DMS79 treated with DMSO at 0.1 percent for 48 hours (cell line): ENCODE measurements at places on chromosomes 3 and 15.

DNA sequence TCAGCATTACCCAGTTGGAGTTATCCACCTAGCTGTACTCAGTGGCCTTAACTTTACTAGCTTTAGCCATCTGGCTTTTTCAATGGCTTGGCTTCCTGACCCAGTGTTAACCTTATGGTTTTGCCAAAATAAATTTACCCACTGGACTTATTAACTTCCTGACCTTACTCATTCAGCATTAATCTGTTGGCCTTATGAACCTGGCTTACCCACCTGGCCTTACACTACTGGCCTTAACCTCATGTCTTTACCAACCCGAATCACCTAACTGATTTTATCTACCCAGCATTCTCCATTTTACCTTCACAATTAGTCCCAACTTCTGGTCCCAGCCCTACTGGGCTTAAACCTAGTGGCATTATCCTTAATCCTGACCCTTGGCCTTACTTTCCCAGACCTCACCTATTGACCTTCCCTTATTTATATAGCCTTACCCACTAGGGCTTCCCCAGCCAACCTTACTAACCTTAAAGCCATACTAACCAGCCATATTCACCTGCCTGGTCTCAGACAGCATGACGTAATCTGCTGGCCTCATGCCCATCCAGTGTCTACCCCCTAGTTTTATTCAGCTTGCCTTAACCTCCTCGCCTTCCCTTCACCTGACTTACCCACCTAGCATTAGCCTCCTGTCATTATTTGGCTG is 100.0 kb downstream of the IL12A start:
- DNase-seq = no peak

DNA sequence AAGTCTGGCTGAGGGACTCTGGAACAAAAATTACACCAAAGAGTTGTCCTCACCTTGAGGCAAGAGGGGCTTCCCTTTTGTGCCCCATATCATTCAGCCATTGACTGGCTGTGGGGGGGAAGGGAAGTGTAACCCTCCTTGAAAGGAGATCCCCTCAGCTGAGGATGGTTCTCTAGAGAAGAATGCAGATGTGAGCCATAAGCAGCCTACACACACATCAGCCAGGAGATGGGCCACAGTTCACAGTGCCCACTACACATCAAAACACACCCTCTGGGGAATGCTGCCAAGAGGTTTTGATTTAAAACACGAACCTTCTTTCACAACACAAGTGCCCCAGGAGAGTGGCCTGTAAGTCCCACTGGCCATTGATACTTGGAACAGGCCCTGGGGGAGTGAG is 231.2 kb upstream of the CTDSPL start:
- DNase-seq = no peak

- no peak for DNase-seq
Observed at GRCh38 chr15:70257573-70258248, 160.0 kb upstream of the TLE3 start.

DNA sequence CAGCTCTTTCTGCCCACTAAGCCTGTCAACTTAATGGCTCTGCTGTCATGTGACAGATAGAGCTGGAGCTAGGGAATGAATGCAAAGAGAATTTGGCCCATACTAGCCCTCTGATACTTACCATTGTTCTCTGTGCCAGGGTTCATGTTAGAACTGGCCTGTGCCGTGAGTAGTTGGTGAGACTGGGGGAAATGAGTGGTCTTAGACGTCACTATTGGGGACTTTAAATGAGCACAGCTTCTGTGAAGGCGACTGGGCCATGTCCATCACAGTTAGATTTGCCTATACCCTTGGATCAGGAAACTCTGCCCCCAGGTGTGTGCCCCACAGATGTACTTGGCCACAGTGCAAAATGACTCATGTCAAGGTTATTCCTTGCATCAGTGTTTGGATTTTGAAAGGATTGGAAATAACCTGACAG is 124.9 kb downstream of the PTPRG start:
- DNase-seq = peak; percentile 13

- no peak for DNase-seq
Observed at GRCh38 chr15:55344206-55344605, 25.2 kb downstream of the PIGB start.

DNA sequence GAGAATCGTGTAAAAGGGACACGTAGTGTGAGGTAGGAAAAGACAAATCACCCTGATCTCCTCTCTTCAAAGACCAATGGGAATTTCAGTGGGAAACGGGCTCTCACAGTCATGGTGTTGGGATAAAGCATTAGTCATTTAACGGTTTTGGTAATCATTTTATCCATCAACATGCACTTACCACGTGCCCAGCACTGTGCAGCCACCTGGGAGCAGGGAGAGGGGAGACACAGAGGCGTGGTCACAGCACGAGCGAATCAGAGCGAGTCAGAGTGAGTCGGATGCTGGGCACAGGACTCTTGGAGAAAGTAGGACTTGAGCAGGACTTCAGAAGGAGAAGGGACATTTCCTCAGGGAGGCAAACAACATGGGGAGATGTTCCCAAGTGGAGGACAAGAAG is 130.8 kb downstream of the MINAR1 start:
- no peak for DNase-seq
